ENCODE measurements at places on chromosomes 4 and X. TPM values are rescaled to one million over a fixed set of nuclear protein-coding genes. Genes with fewer than 3 reads are reported as not detected.

- no peak for DNase-seq
Measured at GRCh38 chr4:124179506-124180186, 532.9 kb downstream of the ANKRD50 start.

DNA sequence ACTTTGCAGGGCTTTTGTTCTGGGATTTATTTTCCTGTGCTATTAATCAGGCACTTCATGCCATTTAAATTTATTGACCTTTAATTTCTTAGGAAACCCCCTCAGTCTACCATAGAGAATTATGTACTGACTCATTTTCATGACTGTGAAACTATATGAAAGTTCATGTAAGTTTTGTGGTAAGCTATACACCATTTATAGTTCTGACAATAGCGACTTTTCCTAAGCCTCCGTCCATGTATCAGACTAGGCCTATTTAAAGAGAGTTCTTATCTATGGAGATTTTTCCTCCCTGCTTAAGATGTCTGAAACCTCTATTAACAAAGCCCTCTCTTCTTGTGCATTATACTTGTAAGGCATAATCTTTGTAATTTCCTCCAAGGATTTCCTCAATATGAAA lies 111.6 kb downstream of the AFF2 start:
- DNase-seq, result no peak

- no peak for DNase-seq
Measured at GRCh38 chr4:57043347-57044251, 64.9 kb downstream of the POLR2B start.

- no peak for DNase-seq
Measured at GRCh38 chr4:47195706-47196105, 164.3 kb downstream of the GABRB1 start.

Gene GABRE
- 46.2 TPM for total RNA-seq
